ENCODE measurements at places on chromosomes 4 and X.

- DNase-seq, result no peak
Observed at GRCh38 chr4:163109967-163110366, 56.7 kb downstream of the NAF1 start.

DNA sequence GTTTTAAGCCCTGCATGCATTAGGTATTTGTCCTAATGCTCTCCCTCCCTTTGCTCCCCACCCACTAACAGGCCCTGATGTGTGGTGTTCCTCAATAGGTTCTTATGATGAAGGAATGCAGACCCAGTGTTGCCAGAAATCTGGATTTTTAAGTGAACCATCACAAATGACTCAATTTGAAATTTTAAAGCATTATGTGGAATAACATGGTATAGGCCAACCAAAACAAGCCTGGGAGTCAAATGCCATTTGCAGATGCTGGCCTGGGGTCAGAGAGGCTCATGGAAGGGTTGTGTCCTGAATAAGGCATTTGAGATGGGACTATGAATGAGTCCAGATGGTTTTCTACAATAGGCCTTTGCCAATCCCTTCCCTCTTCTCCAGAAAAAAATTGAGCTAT is 179.6 kb downstream of the SHROOM3 start:
- no peak for DNase-seq

GRCh38 chr4:1559896-1560650 is 124.0 kb downstream of the FAM53A start:
- no peak for DNase-seq

GRCh38 chr4:85783483-85783882 is 308.5 kb downstream of the ARHGAP24 start:
- DNase-seq, result no peak

DNA sequence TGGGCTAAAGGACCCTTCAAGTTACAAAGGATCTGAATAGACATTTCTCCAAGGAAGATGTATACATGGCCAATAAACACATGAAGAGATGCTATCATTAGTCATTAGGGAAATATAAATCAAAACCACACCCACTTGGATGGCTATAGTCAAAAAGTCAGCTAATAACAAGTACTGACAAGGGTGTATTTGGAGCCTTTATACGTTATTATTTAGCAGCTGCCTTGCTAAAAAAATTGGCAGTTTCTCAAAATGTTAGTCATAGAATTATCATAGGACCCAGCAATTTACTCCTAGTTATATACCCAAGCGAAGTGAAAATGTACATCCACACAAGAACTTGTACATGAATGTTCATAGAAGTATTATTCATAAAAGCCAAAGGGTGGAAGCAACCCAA is 112.7 kb upstream of the DUSP21 start:
- DNase-seq, result no peak

Measured in suppressor macrophage (primary cell).